ENCODE measurements at places on chromosomes 7 and 10.

DNA sequence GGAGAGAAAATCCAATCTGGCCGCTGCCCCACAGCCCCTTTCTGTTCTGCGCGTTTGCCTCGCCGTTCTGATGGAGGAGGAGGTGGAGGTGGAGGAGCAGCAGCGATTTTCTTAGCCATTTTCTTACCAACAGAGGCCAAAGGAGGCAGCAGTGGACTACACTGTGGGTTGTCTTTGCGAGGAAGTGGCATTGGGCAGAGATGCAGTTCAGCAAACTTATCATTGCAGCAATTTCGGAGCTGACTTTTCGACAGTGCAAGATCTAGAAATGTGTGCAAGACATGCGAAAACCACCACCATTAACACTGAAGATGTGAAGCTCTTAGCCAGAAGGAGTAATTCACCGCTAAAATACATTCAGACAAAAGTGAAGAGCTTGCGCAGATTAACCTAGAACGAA, 1.9 kb upstream of the ARL4A start:
- DNase-seq: no peak

DNA sequence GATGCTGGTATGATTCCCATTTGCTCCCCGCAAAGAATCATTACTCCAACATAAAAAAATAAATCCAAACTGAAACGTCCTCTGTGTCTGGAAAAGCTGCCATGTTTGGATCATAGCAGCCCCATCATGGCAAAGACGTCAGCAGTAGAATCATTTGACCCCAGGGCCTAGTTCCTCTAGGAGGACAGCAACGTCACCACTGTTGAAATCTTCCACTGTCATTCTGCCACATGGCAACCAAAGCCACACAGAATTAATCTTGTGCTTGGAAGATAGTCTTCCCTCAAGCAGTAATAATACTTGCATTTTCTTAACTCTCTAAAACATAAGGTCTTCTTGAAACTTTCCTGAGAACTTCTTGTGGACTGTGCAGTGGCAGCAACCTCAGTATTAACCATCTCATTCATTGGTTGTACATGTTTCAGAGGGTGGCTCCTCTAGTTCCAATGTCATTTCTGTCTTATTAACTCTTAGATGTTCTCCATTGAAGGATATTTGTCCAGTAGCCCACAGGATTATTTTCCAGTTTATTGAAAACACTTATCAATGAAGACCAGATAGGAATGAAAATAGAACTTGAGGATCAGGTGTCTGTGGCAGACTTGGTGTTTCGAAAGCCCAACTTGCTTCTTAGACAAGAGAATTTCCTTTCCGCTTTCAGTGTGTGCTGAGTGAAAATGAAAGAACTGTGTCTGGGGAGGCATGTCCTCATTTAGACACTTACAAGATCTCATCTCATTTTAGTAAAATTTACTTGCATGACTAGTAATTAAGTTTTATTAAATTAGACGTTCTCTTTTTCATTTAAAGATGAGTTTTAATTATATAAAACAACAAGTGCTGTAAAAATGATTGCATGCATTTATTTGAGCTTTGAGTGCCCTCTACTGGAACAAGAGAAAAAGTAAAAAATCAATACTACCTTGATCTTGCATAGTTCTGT, 28.9 kb upstream of the INHBA start:
- DNase-seq: no peak

GRCh38 chr10:83577421-83577820, 561.9 kb upstream of the GHITM start:
- DNase-seq: no peak

- no peak for DNase-seq
Measured at GRCh38 chr7:50190776-50191175, 97.7 kb upstream of the ZPBP start.

DNA sequence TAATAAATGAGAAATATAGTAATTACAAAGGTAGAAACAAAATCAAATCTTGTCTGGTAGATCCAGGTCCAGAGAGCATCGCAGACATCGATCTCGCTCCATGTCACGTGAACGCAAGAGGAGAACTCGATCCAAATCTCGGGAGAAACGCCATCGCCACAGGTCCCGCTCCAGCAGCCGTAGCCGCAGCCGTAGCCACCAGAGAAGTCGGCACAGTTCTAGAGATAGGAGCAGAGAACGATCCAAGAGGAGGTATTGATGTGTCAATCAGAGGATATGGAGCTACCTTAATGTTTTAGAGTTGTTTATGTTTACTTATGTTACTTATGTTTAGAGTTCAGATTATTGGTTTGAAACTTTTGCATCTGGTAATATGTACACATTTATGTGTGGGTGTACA, 57.8 kb downstream of the LUC7L2 start:
- DNase-seq: no peak

GRCh38 chr7:64359543-64359942, 45.8 kb downstream of the ZNF736 start:
- no peak for DNase-seq

GRCh38 chr10:69628891-69629290, 1.2 kb upstream of the FAM241B start:
- no peak for DNase-seq

GRCh38 chr7:3754493-3755341, 453.7 kb downstream of the SDK1 start:
- no peak for DNase-seq

GRCh38 chr7:159017741-159018140, 126.9 kb downstream of the VIPR2 start:
- no peak for DNase-seq

DNA sequence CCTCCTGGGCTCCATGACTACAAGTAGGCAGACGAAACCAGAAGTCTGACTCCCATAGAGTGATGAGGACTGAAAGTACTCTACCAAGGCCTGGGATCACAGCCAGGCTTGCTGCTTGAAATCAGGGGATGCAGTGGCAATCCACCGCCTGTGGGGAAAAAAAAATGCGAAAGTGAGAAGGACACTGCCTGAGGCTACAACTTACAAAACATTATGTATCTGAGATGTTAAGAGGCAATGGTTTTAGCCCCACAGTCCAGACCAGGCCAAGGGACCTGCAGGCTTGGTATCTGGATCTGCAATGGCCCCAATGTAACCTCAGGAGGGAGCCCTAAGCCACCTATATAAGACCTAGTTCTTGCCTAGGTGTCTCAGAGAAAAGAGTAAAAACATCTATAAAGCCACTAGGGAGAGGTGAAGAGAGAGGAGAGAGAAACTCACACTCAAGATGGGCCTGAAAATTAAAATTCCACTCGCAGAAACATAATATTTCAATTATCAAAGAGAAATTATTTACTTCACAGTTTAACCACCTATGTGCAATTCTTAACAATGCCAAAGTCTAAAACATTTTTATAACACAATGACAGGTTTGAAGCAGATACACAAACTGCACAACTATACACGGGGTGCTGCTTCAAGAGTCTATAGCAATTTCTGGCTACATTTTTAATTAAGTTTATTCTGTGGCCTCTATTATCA, 13.9 kb downstream of the DNAJC1 start:
- DNase-seq: no peak

DNA sequence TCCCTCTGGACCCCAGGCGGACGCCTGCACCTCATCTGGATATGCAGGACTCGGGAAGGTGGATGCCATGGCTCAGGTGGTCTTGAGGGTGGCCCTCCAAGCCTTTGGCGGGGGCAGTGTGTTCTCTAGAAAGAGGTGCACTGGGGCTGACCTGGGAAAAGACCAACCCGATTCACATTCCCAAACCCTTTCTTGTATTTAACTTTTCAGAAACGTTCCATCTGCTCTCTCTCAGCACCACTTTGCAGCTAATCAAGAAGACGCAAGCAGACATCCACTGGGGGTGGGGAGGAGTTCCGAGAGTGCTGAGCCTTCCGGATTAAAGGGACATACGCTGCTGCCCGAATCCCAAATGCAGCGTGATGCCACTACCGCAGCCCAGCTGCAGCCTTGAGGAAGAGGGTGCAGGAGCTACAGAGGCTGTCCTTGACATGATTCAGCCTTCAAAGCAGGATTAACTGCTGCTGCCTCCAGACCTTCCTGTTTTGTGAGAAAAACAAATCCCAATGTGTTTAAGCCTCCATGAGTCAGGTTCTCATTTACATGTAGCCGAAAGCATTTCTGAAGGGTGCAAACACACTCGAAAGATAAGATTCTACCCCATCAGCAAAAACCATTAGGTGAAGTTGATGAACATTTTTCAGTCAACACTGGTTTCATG, 39.9 kb downstream of the RBM17 start:
- DNase-seq: no peak

- no peak for DNase-seq
Measured at GRCh38 chr10:16521311-16522016, at the start of gene C1QL3. Gene C1QL3, minus strand, starts transcription at chr10:16521879. Its CDS starts 814 bp downstream, at chr10:16521065.

GRCh38 chr10:10796774-10797415, 220.8 kb upstream of the CELF2 start:
- DNase-seq: no peak

DNA sequence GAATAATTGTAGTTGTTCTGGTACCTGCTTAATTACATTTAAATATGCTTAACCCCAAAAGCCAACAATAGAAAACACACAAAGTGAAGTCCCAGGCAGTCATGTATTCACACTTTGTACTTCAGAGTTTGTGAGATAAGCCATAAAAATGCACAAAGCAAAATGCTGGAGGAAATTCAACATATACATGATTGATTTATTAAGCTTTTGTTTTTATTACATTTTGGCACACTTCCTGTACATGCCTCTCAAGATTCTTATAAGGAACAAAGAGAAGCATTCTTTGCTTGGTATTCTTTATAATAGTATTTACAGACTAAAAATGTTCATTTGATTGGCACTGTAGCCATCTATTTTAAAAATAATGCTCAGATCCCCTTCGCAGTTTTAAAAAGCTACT, 107.7 kb upstream of the ANK3 start:
- DNase-seq: no peak

DNA sequence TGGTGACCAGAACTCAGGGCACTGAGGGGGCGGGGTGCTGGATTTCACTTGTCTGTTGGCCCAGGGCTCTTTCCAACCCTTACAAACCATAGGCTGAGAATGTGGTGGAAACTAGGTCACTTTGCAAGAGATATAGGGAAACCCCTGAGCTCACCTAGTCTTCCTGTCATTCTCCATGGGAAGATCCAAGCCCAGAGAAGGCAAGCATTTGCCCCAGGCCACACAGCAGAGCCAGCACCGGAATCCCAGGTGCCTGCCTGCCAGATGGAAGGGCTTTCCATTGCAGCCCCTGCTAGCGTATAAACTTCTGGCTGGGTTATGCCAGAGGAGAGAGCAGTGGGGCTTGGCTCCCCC, 427 bp downstream of the PYROXD2 start:
- DNase-seq: no peak

DNA sequence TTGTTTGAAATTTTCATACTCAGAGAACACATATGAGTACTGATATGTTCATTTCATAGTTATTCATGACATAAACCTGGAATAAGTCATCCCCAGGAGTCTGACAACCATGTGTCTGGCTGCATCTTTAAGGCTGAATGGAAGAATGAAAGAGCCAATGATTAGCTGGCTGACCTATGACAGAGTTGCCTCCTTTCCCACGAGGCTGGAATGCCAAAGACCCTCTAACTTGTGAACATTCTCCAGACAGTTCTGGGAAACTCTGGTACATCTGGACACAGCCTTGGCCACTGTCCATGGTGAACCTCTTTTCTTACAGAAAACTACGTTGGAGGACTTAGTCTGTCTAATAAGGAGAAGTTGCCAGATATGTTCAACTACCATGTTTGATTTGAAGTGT, 380.8 kb upstream of the MKI67 start:
- no peak for DNase-seq

- no peak for DNase-seq
Measured at GRCh38 chr7:68977385-68978055, 620.8 kb upstream of the AUTS2 start.

DNA sequence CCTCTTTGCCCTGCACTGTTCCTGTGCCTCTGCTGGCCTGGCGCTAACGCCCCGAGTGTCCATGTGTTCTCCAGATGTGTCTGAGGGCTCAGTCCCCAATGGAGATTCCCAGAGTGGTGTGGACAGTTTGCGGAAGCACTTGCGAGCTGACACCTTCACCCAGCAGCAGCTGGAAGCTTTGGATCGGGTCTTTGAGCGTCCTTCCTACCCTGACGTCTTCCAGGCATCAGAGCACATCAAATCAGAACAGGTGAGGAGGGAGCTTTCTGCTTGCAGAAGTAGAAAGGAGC, 60.9 kb downstream of the PAX2 start:
- no peak for DNase-seq

DNA sequence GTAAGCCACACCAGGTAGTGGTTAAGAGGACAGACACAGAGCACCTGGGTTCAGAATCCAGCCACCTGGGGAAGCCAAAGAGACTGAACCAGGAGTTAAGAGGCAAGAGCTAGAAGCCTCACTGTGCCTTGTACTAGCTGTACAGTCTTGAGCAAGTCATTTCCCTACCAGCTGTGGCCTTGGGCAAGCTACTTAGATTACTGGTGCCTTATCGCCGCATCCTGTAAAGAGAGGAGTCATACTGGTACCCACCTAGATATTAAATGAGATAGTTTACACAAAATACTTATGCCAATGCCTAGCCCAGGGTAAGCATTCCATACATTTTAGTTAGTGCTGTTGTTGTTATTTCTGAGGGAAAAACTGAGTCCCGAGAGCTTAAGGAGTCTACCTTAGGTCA, 47.7 kb downstream of the HABP2 start:
- DNase-seq: no peak

DNA sequence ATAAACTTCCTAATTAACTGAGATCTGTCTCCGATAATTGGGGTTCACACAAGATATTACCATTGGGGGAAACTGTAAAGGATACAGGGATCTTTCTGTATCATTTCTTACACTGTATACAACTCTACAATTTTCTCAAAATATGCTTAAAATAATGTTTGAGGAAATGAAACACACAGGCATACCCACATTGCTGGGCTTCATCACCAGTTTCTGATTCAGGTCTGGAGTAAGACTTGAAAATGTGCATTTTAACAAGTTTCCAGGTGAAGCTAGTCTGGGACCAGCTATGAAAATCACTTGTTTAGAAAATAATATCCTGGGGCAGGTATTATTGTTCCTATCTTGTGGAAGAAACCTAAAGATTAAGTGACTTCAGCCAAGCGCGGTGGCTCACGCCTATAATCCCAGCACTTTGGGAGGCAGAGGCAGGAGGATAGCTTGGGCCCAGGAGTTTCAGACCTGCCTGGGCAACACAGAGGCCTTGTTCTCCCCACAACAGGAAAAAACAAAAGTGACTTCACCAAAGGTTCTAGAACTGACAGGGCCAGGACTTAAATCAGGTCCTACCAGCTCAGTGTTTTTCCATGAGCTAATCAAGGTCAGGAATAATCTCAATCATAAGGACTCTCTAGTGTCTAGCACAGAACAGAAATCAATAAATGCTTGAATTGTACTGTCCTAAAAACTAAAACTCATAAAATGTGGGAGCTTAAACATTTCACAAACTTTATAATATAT, 12.6 kb downstream of the TOMM7 start:
- DNase-seq: no peak

DNA sequence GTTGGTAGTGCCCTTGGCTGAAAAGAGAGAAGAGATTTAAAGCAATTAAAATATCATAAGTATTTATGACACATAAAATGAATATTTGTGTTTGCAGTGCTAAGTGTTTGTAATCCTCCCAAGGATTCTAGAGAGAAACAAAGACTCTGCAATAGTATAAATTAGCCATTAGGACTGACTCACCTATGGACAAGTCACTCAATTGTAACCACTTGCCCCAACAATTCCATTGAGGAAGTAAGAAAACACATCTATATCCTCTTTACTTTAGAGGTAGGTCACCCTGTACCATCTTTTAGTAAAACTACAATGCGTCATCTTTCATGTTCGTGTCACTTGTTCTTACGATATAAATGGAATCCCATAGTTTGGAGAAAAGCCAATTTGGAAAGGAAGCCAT, 85.7 kb upstream of the INHBA start:
- DNase-seq: no peak

GRCh38 chr7:29077854-29078253, 68.5 kb downstream of the CPVL start:
- no peak for DNase-seq

Data from activated T-helper 9 cell treated with anti-CD3 and anti-CD28 coated beads, Interleukin-2, amount 50 U/mL, for 16 hours (primary cell).